Activated CD4-positive, alpha-beta T cell treated with anti-CD3 and anti-CD28 coated beads, Interleukin-2, amount 50 U/mL, for 4 hours (primary cell): ENCODE measurements at places on chromosomes 13 and 19.

DNA sequence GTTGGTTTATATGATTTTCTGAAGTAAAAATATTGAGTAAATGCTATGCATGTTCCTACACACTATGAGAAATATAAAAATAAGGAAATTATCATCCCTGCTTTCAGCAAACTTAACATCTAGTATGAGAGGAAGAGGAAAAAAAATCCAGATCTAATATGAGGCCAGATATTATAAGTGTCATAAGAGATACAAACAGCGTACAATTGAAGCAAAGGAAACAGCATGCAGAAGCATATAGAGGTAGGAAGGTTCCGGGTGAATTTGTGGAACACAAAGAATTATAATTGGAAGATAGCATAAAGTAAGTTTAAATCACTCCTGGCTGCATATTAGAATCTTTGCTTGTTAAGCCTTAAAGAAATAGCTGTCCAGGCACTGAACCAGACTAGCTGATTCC lies 88.3 kb downstream of the PDS5B start:
- DNase-seq, result no peak

- no peak for DNase-seq
Measured at GRCh38 chr19:38737281-38737865, 6.9 kb downstream of the CAPN12 start.

DNA sequence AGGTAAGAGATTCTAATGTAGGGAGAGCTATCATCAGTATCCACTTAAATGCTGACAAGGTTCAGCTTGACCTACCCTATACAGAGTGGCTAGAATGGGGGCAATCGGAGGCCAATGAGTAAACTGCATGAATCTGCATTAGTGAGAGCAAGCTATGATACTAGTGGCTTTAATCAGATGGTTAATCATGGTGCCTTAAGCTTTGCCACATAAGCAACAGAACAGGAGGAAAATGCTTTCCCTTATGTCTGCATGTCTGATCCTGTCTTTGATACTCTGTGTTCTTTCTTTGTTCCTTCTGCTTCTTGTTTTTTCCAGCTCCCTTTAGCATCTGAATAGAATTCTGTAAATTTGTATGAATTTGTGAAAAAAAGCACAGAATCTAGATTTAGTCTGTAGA lies 91.1 kb downstream of the WDFY2 start:
- no peak for DNase-seq

DNA sequence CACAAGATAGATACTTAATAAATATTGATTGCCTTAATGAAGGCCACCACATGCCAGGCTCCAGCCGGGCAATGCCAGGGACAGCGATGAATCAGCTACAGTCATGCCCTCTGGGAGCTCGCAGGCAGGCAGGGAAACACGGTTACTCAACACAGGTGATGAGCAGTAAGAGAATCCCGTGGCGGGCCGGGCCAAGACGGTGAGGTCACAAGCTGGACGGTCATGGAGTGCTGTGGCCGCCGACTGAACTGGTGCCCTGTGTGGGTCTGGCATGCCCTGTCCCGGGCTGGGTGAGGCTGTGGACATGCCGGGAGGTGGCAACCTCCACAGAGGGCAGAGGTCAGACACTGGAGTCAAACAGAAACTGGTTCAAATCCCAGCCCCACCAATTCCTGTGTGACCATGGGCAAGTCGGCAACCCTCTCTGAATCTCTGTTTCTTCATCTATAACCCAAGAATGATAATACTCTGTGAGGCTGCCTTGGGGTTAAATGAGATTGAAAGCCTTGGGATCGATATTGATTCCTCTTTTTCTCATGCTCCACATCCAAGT lies 13.2 kb upstream of the PAK4 start:
- no peak for DNase-seq

GRCh38 chr13:26847281-26847680 lies 86.7 kb upstream of the GPR12 start:
- DNase-seq, result no peak

GRCh38 chr19:51689751-51690453 lies 3.2 kb upstream of the SPACA6 start:
- DNase-seq, result no peak

DNA sequence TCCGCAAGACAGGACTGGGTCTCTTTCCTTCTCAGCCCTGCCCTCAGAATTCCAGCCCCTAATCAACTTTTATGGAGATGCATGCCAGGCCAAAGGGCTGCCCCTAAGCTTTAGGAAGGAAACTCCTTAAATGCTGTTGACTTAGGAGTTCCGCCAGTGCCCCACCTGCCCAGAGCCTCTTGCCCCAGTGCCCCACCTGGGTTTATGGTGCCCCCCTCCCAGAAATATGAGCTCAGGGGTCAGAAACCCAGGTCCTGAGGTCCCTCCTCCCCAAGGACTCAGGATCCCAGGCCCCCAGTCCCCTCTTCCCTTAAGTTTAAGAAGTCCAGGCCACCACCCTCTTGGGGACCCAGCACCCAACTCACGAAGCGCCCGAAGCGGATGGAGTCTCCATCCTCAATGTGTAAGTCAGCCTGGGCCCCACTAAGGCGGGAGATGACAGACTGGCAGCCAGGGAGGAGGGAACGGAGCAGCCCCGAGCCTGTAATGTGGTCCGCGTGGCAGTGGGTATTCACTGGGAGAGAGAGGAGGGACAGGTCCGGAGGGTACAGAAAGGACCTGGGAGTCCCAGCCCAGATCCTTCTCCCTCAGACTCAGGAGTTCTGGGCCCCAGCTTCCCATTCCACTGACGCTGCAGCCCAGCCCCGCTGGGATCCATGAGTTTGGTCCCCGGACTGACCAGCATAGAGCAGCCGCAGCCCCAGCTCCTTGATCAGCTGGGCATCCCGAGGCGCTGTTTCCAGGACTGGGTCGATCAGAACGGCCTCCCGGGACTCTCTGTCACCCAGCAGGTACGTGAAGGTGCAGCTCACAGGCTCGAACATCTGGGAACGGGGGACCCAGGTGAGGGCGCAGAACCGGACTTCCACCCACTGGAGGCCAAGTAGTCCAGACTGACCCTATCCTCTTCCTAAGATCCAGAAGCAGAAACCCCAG lies 897 bp downstream of the ETHE1 start:
- DNase-seq, result no peak

GRCh38 chr19:21028969-21029268 lies 8.5 kb downstream of the ZNF430 start:
- no peak for DNase-seq

DNA sequence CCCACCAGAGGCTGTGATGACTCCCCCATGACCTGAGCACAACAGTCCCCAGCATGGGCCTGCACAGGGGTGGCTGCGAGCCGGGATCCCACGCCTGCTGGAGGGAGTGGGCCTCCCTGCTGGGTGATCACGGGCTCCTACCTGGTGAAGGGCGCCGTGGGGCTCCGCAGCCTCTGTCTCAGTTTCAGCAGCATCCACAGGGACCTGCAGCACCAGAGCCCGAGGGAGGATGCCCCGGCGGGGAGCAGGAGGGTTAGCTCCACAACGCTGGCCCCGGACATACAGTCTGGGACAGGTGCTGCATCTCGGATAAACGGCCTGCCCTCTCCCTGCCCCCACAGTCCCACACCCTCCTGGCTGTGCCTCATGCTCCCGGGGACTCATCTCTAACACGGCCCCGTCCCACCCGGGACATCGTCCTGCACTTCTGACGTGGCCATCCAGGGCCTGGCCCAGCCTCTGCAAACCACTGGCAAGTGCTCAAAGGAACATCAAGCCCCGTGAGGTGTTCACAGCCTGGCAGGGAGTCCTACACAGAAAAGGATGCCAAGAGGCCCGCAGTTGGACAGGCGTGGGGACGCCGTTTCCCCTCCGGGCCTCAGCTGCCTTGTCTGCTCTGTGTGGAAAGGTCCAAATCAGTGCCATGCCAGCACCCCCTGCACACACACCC lies 10.5 kb downstream of the PEX11G start:
- DNase-seq, result no peak
